Stomach (tissue), 19 donors: ENCODE measurements at places on chromosomes 7 and 10. TPM values are rescaled to one million over a fixed set of nuclear protein-coding genes. Genes with fewer than 3 reads are reported as not detected.

DNA sequence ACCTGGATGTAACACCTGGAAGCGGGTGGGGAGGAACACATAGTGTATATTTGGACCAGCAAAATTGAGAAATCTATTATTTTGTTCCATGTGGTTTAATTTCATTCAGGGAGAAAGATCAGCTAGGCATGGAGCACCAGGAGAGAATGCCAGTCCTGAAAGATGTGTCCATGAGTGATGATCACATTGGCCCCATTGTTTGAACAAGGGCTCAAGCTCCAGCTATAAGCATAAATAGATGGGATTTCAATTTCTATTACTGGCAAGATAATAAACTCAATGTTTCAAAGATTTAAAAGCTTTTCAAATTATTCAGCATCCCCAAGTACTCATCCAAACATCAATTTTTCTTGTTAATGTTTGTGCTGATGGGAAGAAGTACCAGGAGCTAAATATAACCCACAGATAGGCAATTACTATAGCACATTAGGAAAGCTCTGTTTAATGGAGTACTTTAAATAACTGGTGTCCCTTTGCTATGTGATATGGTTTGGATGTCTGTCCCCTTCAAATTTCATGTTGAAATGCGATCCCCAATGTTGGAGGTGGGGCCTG is 275.3 kb upstream of the PHYHIPL start:
- no peak overlapping the region for H3K27ac ChIP-seq
- H3K36me3 ChIP-seq, result no peaks in the 10 kb centered on the region
- H3K4me3 ChIP-seq, result no peak overlapping the region
- H3K27me3 ChIP-seq, result no peaks in the 10 kb centered on the region
- DNase-seq, result no peak
- no peaks in the 10 kb centered on the region for H3K4me1 ChIP-seq

GRCh38 chr10:10869592-10869991 is 148.1 kb upstream of the CELF2 start:
- H3K27ac ChIP-seq, result no peak overlapping the region
- no peaks in the 10 kb centered on the region for H3K27me3 ChIP-seq
- DNase-seq, result no peak
- H3K4me3 ChIP-seq, result no peak overlapping the region
- H3K4me1 ChIP-seq, result no peaks in the 10 kb centered on the region

DNA sequence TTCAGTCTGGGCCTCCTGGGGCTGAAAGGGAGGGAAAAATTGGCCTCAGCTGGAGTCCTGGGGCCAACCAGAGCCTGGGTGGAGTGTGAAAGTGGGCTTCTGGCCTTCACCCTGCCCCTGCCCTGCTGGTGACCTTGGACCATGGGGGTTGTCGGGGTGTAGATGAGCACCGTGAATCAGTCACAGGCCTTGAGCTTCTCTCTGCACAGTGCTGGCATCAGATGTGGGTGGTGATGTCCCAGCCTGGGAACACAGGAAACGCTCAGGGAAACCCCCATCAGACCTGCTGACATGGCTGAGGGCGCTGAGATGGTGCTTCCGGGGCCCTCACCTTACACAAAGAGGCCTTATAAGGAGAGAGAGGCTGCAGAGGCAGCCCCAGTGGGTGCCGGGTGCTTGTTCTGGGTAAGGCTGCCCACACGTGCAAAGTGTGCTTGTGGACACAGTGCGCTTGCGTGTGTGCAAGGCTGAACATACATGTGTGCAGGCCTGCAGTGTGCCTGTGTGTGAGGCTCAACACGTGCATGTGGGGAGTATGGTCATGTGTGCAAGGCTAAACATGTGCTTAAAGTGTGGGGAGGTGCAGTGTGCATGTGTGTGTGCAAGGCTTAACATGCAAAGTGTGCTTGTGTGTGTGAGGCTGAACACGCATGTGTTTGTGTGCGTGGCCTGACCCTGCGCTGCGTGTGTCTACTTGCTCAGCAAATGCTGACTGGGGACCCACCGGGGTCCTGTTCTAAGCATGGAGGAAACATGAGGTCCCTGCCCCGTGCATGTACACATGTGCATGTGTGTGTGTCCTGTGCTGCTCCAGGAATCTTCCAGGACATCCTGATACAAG is 6.5 kb downstream of the ARPC1B start:
- H3K4me3 ChIP-seq, result peak overlapping the region; percentile 25
- H3K27ac ChIP-seq, result peak overlapping the region; percentile 83
- peak; percentile 79 for DNase-seq

- H3K4me1 ChIP-seq, result no peaks in the 10 kb centered on the region
- H3K27me3 ChIP-seq, result no peaks in the 10 kb centered on the region
- H3K36me3 ChIP-seq, result no peaks in the 10 kb centered on the region
- H3K27ac ChIP-seq, result no peak overlapping the region
- no peak for DNase-seq
Observed at GRCh38 chr10:113930482-113931057, 76.1 kb downstream of the NHLRC2 start.

DNA sequence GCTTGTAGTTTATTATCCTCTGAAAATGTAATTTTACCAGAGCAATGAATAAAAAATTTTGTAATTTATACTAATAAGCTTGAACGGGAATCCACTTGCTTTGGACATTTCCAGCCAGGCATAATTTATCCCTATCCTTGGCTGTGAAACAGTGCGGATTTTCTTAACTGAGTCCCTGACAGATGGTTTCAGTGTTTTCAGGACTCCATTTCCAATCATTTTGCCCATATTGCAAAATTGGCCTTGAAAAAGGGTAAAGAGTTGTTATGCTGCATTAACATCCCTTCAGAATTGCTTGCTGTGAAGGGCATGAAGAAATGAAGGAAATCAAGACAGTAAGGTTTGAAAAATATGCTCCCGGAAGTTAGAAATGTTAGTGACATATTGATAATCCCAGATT is 57.7 kb downstream of the NXPH1 start:
- H3K4me1 ChIP-seq, result no peaks in the 10 kb centered on the region
- H3K27me3 ChIP-seq, result no peaks in the 10 kb centered on the region
- H3K36me3 ChIP-seq, result no peaks in the 10 kb centered on the region
- no peak for DNase-seq
- H3K4me3 ChIP-seq, result no peak overlapping the region

- no peak for DNase-seq
- H3K27ac ChIP-seq, result no peak overlapping the region
- H3K36me3 ChIP-seq, result no peaks in the 10 kb centered on the region
- peaks cover 14% of the 10 kb centered on the region for H3K27me3 ChIP-seq
Observed at GRCh38 chr10:14327527-14327926, 3.2 kb downstream of the FRMD4A start.

DNA sequence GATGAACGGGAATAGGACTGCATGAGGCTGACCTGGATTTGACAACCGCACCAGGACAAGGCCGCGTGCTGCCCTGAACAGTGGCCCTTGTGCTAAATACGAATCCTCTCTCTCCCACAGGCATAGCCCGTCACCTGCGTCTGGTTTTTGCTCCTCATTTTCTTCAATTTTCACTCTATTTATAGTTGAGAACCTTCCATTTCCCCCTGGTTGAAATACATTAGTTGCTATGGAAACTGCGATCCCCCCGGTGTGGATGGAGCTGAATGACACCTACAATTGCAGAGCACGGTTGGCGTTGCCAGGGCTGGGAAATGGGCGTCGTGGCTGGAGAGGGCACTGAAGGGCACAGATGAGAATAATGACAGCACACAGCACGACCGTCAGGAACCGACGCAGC is 158.6 kb upstream of the PITRM1 start:
- DNase-seq, result no peak
- H3K27ac ChIP-seq, result no peak overlapping the region
- H3K4me3 ChIP-seq, result no peak overlapping the region
- H3K27me3 ChIP-seq, result no peaks in the 10 kb centered on the region

- no peak for DNase-seq
- no peaks in the 10 kb centered on the region for H3K27me3 ChIP-seq
- H3K4me3 ChIP-seq, result no peak overlapping the region
- no peaks in the 10 kb centered on the region for H3K36me3 ChIP-seq
Observed at GRCh38 chr10:74262856-74263255, 111.8 kb downstream of the ADK start.

DNA sequence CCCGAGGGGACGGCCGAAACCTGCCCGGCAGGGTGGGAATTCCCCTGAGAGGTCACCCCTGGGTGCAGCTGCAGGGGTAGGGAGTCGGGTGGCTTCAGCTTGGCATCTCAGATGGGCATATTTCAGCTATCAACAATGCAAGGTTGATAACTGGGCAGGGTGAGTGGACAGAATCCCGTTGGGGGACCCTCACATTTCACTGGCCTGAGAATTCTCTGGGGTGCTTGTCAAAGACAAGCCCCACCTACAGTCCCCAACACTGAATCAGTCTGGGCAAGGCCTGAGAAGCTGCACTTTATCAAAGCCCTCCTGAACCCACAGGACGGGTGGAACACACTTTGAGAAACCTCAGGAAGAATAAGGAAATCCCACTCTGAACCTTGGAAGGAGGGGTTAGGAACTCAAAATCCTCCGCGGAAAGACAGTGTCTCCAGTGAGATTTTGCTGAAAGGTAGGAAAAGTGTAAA is 3.1 kb downstream of the RGS10 start:
- no peak overlapping the region for H3K27ac ChIP-seq
- DNase-seq, result no peak
- no peaks in the 10 kb centered on the region for H3K36me3 ChIP-seq
- H3K27me3 ChIP-seq, result no peaks in the 10 kb centered on the region
- H3K4me1 ChIP-seq, result peaks cover 95% of the 10 kb centered on the region
- H3K4me3 ChIP-seq, result no peak overlapping the region

- peak; percentile 32 for DNase-seq
Observed at GRCh38 chr7:94510582-94511496, 1.2 kb downstream of the CASD1 start.

- no peak overlapping the region for H3K4me3 ChIP-seq
- no peaks in the 10 kb centered on the region for H3K4me1 ChIP-seq
- peaks cover 2% of the 10 kb centered on the region for H3K36me3 ChIP-seq
- H3K27me3 ChIP-seq, result no peaks in the 10 kb centered on the region
Observed at GRCh38 chr10:94035982-94036765, 42.4 kb downstream of the PLCE1 start.

DNA sequence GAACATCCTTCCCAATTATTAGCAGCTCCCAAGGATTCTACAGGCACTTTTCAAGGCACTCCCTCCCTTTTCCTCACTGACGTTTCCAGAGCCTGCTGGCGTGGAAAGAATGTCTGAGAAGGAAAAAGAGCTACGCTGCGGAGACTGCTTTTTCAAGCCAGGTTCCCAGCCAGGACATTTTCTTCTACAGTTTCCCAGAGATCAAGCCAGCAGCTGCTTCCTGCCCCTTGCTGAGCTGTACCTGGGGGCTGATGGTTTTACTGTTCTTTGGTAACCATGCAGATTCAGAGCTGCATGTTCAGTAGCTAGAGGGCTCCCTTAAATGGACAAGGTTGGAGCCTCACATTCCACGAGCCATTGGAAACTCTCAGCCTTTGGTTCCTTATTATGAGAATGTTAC is 133.4 kb downstream of the EVX1 start:
- no peak overlapping the region for H3K4me3 ChIP-seq
- no peak overlapping the region for H3K27ac ChIP-seq
- H3K4me1 ChIP-seq, result peaks cover 8% of the 10 kb centered on the region
- H3K27me3 ChIP-seq, result no peaks in the 10 kb centered on the region
- DNase-seq, result peak; percentile 30

DNA sequence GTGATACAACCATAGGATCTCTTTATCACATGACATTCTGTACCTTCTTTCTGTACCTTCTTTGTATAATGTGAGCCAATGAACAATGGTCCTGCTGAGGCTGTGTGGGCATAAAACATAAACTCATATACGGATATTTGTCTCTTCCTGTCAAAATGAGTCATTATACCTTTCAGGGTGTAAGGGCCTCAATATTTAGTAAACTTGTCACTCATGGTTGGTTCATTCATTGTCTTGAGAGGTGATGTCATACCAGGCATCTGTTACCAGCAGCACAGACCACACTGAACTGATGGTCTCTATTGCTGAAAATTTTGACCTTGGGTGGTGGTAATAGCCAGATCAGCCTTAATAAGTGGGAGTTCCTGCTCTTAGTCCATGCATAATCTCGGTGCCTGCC is 287.6 kb upstream of the TPK1 start:
- no peak for DNase-seq
- no peak overlapping the region for H3K4me3 ChIP-seq
- H3K27ac ChIP-seq, result no peak overlapping the region
- H3K27me3 ChIP-seq, result no peaks in the 10 kb centered on the region
- H3K4me1 ChIP-seq, result no peaks in the 10 kb centered on the region

DNA sequence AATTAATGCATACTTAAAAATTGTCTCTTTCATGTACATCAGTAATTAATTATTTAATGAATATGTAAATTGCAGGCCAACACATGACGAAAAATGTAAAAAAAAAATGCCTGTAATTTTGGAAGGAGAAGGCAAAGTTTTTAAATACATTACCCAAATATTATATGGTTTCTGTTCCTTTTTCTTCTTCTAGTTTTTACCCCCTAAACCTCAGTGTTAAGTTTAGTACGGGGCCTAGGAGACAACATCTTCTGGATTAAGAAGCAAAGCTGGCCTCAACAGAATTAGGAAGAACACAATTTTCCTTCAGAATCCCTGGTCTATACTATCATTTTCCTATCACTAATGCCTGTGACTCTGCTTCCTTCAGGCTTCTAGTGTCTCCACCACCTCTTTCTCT is 459.3 kb upstream of the NRP1 start:
- no peaks in the 10 kb centered on the region for H3K27me3 ChIP-seq
- H3K36me3 ChIP-seq, result no peaks in the 10 kb centered on the region

MIOS gene
- total RNA-seq, result 39.3 TPM

NPTX2 gene
- total RNA-seq, result 1.4 TPM

JAKMIP3 gene
- total RNA-seq, result 0.45 TPM

NDUFB2 gene
- total RNA-seq, result 79.9 TPM

ADARB2 gene
- 0.55 TPM for total RNA-seq

ABCC2 gene
- total RNA-seq, result 0.58 TPM

EN2 gene
- not detected for total RNA-seq

LIPJ gene
- 0.92 TPM for total RNA-seq

MEPCE gene
- total RNA-seq, result 46.1 TPM

CPA2 gene
- 17.1 TPM for total RNA-seq

LRRD1 gene
- total RNA-seq, result not detected
